CD8-positive, alpha-beta T cell (primary cell): ENCODE measurements at places on chromosomes 4 and X. TPM values are rescaled to one million over a fixed set of nuclear protein-coding genes. Genes with fewer than 3 reads are reported as not detected.

DNA sequence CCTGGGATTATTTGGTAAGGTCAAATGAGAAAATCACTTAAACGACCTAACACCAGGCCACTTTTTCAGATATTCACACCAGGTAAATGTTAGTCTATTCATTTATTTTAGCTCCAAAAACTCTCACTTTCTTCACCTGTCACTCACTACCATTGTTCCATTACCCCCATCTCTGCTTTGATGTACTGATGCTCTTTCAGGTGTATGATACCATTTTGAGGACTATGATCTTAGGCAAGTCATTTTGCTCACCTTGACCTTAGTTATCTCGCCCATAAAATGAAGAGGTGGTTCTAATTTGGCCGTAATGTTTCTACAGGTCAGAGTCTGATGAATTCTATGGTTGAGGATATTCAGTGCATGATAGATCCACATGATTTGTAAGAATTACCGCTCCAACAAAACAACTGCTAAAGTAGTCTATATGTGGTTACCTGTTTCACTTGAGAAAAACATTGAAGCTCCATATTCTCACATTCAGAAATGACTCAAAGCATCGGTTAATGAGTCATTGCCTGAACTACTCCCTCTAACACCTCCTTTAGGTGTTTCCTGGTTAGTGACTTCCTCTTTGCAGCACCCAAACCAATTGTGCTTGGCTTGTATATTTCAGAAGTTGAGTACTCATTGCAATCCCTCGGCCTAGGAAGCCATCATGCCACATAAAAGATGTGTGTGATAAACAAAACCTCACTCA, 4.5 kb downstream of the DTHD1 start:
- peak; percentile 26 for DNase-seq

DNA sequence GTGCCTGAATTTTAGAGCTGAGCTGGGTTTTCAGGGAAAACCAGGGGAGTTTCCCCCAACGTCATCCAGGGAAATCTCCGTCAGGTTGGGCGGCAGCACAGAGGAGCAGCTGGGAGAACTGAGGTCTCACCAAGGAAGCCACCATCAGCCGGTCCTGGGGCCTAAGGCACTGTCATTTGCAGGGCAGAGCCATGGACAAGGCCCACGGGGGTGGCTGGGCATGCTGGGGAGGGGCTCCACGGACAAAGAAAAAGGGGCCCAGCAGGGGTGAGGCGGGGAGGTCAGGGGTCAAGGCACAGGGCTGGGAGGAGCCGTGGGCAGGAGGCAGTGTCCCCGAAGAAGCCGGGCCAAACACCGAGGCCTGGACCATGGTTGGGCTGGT, 109.8 kb downstream of the HMX1 start:
- DNase-seq = no peak

- DNase-seq = peak; percentile 16
These were observed at the start of gene FGFR3 for GRCh38 chr4:1792832-1793495. Gene FGFR3, plus strand, starts transcription at chr4:1793293. Its CDS starts 642 bp downstream, at chr4:1793935.

- no peak for DNase-seq
These were observed 1.3 kb downstream of the NEUROG2 start for GRCh38 chr4:112514647-112515197.

DNA sequence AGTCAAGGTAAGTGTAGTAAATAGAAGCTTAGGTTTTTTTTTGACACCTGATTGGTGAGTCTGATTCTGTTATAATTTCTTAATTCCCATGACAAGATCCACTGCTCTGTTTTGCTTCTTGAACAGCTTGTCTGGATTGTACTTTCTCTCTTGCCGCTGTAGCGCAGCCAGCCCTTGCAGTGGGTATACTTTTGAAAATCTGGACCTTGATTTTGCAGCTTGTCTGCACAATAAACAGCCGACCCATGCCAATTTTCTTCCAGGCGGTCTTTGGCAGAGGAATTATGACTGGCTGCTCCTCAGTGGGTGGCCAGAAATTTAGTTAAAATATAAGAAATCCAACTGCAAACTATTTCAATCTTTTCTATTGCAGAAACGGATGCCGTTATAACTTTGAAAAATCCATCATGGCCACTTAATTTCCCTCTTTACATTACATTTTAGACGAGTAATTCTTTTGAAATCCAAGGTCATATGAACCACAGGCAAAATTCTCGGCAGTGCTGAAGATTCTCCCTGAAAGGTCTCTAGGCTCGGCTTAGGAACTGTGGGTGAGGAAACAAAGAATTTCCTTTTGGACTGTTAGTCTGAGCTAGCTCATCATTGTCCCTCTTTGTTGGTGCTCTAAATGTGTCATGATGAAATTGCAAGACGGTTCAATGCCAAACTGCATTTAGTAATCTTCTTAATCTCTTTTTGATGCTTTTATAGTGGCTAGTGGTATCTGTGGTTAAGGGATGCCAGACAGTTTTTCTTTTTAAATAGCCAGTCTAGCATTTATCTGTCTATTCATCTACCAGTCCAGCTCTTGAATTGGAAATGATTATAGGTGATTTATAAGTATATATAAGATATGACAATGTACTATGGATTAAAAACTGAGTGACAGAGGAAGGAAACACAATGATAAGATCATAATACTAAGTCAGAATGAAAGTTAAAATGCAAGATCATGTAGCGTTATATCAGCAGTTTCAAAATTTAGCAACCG, 31.5 kb upstream of the PTTG2 start:
- DNase-seq = no peak

The GRIA2 gene
- not detected for total RNA-seq

DNA sequence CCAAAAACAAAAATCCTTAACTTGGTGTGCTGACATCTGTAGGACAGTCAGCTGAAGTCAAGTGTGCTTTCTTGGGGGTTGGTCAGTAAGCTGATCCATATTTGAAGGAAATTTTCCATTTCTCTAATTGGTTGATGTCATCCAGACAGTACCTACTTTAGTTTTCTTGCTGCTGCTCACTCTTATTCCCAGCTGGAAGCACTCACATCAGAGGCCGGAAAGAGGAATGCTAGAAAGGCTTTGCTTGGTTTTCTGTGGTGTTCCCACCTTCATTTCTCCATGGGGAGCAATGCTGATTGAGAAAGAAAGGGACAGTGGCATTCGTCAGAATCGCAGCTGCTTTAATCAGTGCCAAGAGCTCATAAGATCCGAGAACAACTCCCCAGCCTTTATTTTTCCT, 227.0 kb downstream of the C4orf33 start:
- no peak for DNase-seq

The KLHL13 gene
- 0.50 TPM for total RNA-seq

The TBX22 gene
- not detected for total RNA-seq

The ADAM29 gene
- total RNA-seq = not detected

- no peak for DNase-seq
These were observed 3.9 kb downstream of the RIPPLY1 start for GRCh38 chrX:106899276-106899675.

GRCh38 chrX:46873746-46874145, 36.9 kb downstream of the RP2 start:
- no peak for DNase-seq

DNA sequence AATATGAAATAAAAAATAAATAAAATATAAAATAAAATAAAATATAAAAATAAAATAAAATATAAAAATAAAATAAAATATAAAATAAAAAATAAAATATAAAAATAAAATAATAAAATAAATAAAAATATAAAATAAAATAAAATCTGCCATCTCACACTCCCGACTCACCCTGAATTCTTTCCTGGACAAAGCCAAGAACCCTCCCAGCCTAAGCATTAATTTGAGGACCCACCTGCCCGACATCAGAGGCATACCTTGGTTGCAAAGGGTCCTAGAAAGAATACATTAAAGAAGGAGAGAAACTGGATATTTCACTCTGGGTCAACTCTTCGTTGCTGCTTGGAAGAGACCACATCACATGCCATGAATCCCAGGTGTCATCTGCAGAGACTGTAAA, 138.3 kb downstream of the CRLF2 start:
- DNase-seq = no peak

DNA sequence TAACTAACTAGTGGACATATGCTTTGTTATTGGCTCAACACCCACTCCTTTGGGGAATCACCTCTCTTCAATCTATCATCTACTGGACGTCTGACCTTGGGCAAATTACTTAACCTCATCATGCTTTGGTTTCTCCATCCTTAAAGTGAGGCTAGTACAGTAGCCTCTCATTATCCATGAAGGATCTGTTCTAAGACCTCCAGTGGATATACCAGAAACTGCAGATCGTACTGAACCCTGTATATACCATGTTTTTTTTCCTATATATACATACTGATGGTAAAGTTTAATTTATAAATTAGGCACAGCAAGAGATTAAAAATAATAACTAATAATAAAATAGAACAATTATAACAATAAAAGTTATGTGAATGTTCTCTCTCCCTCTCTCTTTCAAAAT, 56.2 kb downstream of the HMGB3 start:
- no peak for DNase-seq

GRCh38 chr4:139814323-139815015, 148.8 kb downstream of the MGST2 start:
- DNase-seq = no peak

DNA sequence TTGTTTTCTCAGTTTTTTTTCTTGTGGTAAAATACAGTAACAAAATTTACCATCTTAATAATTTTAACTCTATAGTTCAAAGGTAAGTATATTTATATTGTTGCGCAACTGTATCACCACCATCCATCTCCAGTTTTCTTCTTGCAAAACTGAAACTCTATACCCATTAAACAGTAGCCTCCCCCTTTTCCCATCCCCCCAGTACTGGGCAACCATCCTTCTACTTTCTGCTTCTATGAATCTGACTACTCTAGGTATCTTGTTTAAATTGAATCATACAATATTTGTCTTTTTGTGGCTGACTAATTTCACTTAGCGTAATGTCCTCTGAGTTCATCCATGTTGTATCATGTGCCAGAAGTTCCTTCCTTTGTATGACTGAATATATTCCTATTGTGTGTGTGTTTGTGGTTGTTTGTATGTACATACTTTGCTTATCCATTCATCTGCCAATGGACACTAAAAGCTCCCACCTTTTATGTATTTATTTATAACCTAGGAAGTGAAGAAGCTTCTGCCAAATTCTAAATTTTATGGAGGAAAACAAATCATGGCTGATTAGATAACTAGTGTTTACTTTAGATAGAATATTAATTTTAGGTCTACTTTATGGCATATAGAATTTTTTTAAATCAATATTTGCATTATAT, 10.0 kb downstream of the ABHD18 start:
- no peak for DNase-seq

The SPIN2A gene
- total RNA-seq = 0.61 TPM

The FAM149A gene
- total RNA-seq = 1.4 TPM

DNA sequence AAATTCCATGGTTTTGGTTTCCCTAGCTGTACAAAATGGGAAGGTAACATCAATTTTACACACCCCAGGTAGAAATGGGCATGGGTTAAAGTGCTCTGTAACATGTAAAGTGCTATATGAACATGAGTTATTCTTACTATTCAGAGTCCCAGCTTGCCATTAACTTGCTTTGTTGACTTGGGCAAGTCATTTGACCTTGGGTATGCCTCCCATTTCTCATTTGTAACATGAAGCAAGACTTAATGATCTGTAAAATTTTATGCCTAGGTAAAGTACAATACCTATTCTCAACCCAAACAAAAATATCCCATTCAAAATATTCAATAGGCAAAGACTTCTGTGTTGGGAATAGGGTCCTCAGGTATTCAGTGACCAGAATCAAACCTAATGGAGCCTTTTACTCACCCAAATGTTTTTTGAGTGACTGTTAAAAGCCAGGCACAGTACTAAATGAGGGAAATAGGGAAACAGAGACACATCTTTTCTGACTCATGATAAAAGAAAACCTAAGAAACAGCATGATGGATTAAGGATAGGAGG, 126.6 kb downstream of the SH3RF1 start:
- no peak for DNase-seq

DNA sequence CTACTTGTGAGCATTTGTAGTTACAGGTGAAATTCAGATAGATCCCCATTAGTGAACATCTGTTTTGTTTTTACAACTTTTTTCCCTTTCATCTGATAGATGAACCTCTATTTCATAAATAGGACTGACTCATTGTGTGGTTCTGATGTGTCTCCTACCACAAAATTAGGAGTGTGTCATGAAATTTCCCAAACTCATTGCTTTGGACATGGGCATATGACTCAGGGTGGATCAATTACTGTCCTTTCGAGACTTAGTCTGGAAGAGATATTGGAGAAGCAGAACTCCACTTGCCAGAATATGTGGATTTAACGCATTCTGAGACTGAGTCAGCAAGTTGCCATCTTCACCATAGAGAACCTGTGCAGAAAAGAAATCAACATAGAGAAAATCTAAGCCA, 53.5 kb upstream of the PCDH10 start:
- DNase-seq = no peak

The BEND4 gene
- 0.95 TPM for total RNA-seq

The CENPVL1 gene
- total RNA-seq = not detected

GRCh38 chr4:2343476-2343875, 75.0 kb downstream of the ZFYVE28 start:
- DNase-seq = no peak

- no peak for DNase-seq
These were observed 1.0 kb upstream of the DCK start for GRCh38 chr4:70992391-70992881.

DNA sequence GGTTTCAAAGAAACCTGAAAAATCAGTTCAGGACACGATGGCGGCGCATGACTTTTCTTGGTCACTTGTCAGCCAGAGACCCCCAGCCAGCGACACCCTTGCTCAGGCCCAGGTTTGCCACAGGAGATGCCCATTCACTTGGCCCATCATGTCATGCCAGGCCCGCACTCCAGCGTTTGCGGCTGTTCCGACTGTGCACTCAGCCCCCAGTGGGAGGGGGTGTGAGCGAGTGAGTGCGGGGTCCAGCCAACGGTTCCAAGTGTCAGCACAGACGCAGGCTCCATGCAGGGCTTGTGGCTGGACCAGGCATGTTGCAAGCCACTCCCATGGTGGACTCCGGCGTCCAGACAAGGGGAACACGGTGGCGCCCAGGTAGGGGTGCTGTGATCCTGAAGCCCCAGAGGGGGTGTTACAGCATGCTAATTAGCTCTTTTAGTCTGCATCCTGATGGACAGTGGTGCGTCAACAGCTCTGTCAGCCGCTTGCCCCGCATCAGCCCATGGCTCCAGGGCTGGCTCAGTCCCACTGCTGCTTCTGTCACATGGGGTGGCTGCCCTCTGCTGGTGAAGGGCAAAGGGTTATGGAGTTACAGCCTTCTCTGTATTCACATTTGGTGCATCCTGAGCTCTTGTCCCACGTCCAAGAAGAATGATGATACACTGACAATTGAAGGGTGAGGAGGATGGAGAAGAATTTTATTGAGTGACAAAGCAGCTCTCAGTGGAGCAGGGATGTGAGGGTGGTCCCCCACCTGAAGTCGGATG, 3.7 kb upstream of the MAEA start:
- DNase-seq = no peak
